ENCODE measurements at places on chromosomes 2 and 18.
A peak's percentile ranks its signal among the peaks of the same experiment; 100 is the strongest.

GRCh38 chr2:216160786-216161185 lies 51.6 kb downstream of the XRCC5 start:
- no peak for DNase-seq

DNA sequence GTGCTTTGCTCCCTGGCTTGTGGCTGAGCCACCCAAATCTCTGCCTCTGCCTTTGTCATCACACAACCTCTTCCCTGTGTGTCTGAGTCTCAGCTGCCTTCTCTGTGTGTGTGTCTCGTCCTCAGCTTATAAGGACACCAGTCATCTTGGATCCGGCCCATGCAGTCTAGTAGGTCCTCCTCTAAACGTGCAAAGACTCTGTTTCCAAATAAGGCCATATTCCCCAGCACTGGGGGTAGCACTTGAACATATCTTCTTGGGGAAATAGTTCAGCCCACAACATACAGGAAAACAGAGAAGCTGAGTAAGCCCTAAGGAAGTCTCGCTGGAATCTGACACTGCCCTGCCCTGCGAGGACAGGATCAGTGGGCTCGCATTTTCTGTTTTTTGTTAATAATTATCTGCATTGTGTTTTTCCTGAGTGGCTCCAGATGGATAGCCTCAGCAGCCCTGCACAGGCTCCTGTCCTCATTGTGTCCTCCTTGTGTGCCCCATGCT lies 42.1 kb downstream of the MTCL1 start:
- DNase-seq, result no peak

DNA sequence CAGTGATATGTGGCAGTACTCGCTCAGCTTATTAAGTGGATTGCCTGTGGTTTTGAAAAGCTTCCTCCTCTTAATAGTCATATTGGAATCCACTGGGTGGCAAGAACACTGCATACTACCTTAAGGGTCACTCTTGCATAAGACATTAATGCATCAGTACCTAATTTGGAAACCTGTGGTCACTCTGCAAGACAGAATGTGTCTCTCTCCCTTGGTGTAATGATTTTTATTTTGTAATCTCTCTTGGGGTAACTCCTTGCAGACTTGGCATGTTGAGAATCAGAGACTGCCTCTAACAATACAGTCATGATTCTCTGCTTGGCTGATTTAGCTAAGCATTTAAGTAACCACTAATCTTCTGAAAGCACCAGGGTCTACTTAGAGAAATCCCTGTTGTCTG lies 33.0 kb upstream of the IER3IP1 start:
- DNase-seq, result no peak

DNA sequence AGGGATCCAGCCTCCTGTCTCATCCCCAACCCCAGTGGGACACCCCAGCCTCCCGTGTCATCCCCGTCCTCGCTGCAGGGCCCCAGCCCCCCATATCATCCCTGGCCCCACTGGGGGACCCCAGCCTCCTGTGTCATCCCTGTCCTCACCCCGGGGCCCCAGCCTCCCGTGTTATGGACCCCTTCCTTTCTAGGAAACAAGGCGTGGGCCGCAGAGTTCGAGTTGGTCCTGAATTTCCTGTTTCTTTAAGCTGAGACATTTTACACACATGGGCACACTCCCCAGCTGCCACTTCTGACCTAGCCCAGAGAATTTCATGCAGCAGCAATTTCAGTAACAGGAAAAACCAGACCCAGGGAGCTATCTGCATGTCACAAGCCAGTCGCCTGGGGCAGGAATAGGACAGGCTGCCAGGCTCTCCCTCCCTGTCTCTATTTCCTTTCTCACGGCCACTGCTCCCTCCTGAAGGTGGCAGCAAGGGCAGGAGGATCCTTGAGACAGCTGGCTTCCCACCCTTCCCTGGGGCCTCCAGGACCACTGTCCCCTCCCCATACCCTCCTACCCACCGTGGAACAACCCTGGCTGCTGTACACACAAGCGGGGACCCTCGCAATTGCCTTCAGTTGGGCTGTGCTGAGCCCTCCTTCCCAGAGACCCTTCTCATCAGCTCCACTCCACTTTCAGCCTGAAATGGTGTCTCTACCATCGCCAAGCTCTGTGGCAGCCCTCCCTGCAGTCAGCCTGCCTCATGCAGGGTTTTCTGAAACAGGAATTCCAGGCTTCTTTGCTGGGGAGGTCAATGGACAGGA lies 141.9 kb upstream of the ID2 start:
- no peak for DNase-seq

DNA sequence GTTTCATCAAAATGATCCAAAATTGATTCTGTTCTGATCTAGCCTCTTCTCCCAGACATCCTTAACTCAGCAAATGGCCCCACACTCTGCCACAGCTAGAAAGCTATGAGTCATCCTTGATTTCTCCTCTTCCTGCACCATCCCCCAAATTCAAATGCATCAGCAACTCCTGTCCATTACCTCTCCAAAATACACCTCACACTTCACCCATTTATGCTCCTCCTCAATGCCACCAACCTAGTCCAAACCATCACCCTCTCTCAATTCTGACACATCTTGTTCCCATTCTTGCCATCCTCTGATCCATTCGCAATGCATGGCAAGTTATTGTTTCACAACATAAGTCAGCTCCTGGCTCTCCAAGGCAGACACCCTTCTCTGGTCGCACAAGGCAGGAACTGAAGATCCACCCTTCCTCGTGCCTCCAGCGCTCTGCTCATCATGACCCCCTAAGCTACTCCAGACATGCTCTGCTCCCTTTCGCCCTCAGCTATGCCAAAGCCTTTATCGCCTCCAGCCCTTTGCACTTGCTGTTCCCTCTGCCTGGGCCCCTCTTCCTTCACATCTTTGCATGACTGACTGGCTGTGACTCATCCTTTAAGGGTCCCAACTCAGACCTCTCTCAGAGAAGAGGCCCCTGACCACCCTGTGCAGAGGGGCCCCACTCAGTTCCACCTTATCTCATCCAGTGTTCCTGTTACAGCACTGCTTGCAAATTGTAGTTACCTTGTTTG lies 83.6 kb downstream of the MREG start:
- DNase-seq, result no peak

- DNase-seq, result no peak
These were observed 49.8 kb downstream of the LDLRAD4 start for GRCh38 chr18:13268158-13269012.

DNA sequence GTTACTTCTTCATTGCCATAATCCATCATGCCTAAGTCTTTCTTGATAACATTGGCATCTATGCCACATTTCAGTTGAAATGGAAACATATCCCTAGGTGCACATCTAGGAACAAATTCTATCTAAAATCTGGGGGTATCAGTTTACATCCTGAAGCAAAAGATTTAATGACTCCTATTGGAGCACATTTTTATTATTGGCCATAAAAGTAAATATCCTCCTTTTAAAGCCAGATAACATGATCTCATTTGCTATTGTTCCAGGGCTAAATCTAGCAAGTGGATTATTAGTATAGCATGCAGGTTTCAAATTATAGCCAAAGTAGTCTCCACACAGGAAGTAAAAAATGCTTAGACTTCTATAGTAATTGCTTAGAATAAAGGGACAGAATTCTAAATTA lies 193.2 kb downstream of the CDH2 start:
- peak; percentile 16 for DNase-seq

DNA sequence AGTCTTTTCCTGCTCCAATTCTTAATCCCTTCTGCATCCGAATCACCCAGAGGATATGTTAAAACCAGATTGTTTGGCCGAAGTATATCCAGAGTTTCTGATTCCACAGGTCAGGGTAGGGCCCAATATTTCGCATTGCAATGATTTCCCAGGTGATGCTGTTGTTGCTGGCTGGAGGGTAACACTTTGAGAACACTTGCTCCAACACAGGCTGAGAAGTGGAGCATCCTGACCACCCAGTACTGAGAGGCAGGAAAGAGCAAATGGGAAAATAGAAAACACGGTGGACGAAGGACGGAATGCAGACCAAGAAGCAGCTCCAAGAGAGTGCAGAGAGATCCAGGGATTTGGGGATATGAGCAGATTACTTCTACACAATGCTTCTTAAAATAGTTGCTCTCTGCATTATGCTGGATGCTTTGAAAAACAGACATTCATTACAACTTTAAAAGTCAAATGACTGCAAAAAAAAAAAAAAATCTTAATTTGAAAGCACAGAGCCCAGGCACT lies 362.2 kb upstream of the SLC14A2 start:
- DNase-seq, result no peak

GRCh38 chr2:232458661-232459418 lies 2.9 kb downstream of the ALPI start:
- no peak for DNase-seq

- no peak for DNase-seq
These were observed 31.5 kb downstream of the ST8SIA5 start for GRCh38 chr18:46725310-46725709.

GRCh38 chr2:125280265-125280664 lies 1255.2 kb downstream of the CNTNAP5 start:
- DNase-seq, result no peak

- DNase-seq, result no peak
These were observed 8.2 kb upstream of the ALPG start for GRCh38 chr2:232398293-232399034.

GRCh38 chr18:10412933-10413332 lies 41.5 kb upstream of the APCDD1 start:
- no peak for DNase-seq

DNA sequence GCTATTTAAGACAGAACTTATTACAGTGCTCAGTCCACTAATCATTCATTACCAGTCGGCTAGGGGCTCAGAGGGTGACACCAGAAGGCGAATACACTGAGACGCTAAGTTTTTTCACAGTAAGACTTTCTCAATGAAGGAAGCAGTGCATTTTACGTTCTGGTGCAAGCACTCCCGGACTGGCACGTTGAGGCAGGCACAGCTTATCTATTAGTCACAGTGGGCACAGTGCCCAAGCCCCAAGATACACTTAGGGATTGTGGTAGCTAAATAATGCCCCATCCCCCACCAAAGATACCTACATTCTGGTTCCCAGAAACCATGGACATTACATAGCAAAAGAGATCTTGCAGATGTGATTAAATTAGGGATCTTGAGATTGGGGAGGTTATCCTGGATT lies 32.6 kb upstream of the BCL11A start:
- no peak for DNase-seq

DNA sequence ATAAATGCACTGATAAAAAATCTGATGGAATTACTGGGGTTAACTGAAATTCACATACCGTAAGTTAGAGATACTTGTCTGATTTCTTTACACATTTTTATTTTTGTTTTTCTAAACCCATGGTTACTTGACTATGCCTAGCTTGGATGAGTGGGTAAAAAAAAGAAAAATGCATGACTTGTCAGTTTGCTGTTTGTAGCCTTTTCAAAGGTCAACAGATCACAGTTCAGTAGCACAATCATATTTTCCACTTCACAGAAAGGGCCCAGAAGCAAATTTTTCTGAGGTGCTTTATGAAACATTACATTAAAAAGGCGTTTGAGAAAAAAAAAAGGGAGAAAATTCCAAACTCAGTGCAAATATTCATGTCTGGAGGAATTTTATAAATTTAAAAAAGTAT lies 16.4 kb downstream of the SLC16A14 start:
- DNase-seq, result no peak

DNA sequence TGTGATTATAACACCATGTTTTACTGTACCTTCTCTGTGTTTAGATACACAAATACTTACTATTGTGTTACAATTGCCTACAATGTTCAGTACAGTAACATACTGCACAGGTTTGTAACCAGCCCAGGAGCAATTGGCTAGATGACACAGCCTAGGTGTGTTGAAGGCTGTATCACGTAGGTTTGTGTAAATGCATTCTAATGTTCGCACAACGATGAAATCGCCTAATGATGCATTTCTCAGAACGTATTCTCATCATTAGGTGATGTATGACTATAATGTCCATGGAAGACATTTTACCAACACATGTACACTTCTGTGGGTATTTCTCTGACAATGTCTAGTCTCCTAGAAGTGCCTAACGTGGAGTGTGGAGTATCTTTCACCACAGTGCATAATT lies 165.9 kb upstream of the KLF7 start:
- no peak for DNase-seq

DNA sequence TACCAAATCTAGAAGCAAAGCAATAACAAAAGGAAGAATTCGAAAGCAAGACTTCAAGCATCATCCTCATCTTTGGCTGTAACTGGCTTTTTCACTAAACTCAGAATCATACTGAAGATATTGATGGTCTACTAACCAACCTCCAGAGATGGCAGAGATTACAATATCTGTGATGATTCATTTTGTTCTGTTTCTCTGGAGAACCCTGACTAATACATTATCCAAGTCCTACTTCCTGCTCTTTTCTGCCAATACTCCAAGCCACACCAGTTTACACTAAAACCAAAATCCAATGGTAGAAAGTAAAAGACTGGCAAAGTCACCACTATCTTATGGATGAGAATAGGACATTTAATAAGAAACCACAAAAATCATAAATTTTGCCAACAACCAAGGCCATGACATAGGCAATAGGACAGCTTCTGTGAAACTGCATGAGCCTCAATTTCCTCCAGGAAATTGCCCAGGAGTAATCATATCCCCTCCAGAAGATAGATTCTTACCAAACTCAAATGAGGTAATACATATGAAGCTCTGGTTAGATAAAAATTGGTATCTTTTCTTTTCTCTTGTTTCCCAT lies 159.8 kb downstream of the METTL4 start:
- no peak for DNase-seq

- DNase-seq, result no peak
These were observed 60.1 kb upstream of the COX7A2L start for GRCh38 chr2:42421157-42421485.

DNA sequence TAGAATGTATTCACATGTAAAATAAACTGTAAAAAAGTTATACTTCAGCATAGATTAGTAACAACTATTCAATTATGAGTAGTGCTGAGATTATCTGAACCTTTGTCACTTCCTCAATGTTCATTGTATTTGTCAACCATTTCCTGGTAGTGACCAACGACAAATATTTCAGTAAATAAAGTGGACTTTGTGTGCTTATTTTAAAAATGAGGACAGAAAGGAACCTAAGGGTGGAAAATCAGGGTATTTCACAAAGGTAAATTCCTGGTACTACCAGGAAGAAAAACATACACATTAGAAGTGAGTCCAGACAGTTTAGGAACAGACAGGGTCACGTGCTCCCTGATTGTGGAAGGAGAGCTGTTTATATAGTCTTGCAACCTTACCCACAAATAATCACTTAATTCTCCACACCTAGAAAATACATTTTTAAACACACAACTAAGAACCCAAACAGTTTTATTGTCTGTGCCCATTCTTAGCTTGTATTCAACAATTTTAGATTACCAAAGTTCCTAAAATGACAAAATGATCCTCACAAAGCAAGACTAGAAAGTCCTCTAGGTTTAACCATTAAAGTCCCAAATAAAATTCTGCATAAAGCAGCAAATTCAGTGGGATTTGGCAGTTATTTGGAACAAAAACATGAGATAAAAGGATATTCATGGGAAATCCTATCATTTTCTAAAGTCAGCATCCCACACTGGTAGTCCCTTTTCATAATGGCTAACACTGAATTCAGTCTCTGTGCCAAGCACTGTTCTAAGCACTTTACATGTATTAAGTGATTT lies 28.2 kb downstream of the PELI1 start:
- DNase-seq, result no peak

DNA sequence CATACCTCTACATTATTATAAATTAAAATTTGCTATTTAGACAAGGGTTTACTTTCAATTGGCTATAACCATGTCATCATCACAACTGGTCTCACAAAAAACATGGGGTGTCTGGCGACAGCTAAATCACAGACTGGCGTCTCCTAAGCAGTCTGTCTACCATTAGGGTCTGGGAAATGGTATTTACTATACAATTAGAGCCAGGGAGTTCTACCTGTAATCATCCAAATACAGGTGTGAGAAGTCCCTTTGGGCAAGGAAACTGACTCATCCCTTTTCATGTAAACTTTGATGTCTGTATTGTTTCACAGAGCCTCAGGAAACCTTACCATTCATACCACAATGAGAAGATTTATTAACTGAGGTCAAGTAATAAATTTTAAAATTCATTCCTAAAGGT lies 126.7 kb downstream of the OLA1 start:
- DNase-seq, result peak; percentile 82

All from NCI-H748 treated with DMSO at 0.1 percent for 48 hours (cell line).